ENCODE measurements at places on chromosomes 11 and 22.

GRCh38 chr11:85827748-85828639, 17.1 kb upstream of the SYTL2 start:
- DNase-seq, result no peak

DNA sequence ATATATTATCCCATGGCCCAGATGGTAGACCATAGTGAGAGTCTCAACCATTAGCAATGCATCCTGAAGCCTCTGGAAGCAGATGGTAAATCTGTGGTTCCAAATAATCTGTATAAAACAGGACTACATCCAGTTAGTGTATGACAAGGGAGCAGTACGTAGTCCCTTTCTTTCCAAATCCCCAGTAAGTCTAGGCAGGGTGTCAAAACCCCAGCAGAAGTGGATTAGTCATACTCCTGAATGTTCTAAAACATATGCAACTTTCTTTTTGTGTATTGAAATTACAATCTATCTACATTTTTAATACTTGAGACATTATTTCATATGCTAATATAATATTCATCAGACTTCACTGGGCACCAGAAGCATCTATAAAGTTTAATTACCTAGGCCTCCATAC, 295.1 kb upstream of the ANO5 start:
- no peak for DNase-seq

GRCh38 chr22:37982151-37982785, 2.1 kb downstream of the SOX10 start:
- DNase-seq, result no peak

- no peak for DNase-seq
Measured at GRCh38 chr11:404551-405264, 10.1 kb downstream of the SIGIRR start.

DNA sequence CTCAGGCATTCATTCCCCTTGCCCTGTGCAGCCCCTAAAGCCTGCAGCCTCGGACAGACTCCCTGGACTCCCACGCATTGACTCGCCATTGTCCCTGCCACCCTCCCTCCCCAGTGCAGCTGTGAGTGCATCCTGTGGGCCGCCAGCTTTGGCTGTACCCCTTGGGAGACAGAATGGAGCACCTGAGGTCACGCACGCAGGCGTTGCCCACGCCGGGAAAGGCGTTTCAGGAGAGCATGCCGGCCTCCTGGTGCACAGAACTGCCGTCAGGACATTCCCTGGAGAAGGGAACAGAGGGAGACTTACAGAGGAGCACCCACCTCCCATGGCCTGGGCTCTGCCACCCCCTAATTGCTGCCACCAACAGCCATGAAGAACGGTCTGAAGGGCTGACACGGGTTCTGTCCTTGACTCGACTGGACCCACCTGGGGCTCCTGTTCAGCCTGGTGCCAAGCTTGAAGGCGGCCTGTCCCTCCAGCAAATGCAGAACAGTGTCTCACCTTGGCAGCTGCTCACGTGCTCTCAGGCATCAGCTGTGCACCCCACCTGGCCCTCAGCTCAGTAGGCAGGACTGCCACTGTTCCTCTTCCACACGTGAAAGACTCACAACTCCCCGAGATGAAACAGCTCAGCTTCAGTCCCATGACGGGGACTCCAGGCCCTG, 503.8 kb downstream of the BRD1 start:
- DNase-seq, result no peak

DNA sequence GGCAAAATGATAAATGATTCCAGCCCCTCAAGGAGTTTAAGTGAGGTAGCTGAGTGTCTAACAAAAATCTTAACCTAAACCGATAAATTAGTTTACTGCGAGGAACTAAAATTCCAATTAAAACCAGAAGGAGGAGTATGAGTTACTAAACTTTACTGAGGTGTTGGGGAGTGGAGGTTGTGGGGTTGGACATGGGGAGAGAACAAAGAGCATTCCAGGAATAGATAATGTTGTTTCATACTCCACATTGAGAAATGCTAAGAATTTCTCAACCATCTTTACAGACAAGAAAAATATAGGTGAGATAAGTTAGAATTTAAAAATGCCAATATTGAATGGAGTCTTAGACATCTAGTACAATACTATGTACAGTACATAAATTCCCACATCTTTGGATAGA, 488.6 kb downstream of the METTL15 start:
- DNase-seq, result no peak

DNA sequence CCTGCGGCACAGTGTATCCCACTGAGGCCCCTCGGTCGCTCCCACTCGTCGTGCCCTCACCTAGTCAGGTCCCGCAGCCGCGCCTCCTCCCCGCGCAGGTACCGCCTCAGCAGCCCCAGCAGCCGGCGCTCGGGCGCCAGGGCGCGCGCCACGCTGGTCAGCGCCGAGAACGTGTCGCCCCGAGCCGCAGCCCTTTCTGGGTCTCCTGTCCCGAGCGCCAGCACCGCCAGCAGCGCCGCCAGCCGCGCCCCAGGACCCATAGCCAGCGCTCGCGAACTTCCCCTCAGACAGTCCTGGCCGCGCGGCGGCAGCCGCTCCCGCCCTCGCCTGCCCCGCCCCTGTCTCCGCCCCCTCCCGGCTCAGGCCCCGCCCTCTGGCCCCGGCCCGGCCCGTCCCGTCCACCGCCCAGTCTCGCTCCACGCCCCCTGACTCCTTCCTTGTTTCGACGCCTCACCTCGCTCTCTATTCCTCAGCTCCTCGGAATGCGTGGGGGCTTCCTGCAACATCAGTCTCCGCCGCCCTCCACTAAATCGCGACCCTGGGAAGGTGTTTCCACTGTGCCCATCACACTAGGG, at the start of gene P4HA3:
TSS of gene P4HA3 (minus strand) at position 289 of the 575 bp plus-strand sequence. CDS start at position 260, 29 bp downstream.
- no peak for DNase-seq

DNA sequence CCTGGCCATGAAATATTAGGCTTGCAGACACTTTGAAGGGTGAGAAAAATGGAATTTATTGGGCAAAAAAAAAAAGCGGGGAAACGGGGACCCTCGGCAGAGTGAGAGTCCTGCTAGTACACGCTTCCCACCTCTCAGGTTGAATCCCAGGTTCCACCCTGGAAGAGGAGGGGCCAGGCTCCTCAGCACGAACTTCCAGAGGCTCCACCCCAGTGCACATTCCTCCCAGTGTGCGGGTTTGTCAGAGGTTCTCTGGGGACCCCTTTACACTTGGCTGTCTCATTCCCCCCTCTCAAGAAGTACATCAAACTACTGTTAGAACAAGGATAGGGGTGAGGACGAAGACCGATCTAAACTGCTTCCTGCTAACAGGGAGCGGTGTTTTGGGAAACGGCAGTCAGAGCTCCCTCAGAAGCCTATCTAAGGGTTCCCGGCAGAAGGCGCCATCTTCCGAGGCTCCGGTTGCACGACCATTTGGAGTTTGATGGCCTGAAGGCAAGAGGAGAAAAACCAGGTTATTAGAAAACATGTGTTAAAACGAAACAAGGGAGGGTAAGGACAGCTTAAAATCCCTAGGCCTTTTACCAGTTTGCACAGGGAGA, 27.5 kb downstream of the FOLR3 start:
- DNase-seq, result no peak

- peak; percentile 21 for DNase-seq
Measured at GRCh38 chr11:127804747-127805400, 782.5 kb downstream of the ETS1 start.

- no peak for DNase-seq
Measured at GRCh38 chr11:34034053-34034452, 17.5 kb upstream of the CAPRIN1 start.

DNA sequence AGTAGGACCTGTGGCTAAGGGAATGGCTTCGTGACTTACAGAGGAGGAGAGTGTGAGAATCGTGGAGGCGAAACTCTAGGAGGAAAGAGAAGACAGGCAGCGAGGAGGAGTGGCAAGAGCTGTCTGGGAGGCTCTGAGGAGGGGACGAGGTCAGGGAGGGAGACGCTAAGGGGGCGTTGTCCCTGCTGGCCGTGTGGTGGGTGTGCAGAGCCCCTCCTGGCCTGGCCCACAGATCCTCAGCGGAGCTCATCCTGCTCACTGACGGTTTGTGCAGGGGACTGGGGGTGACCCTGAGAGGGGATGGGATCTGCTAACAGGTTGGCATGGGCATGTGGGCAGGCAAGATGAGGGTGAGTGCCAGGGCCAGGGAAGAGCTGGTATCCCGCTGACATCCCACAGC, 56.5 kb upstream of the PRR5 start:
- no peak for DNase-seq

DNA sequence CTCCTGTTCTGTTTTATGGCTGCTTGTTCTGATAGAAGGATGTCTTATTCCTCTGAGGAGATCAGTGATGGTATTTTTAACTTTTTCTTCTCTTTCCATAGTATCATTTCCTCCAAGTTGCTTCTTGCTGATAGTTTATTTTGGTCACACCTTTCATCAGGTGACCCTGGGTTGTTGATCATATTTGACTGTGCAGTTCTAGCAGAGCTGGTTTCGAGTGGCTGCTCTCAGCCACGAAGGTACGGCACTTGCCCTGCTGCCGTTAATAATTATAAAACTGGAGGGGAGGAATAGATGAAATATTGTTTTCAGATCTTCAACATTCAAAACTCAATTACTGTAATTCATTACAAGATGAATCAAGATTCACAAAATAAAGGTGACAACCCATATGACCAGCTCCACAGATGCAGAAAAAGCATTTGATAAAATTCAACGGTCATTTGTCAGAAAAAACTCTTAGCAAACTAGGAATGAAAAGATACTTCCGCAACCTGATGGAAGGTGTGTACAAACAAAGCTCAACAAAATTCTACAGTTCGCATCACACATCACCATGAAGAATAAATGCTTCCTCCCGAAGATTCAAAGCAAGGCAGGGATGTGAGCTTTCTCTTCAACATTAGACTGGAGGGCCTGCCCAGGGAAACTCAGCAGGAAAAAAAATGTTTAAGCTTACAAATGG, 59.2 kb upstream of the RTL6 start:
- no peak for DNase-seq

DNA sequence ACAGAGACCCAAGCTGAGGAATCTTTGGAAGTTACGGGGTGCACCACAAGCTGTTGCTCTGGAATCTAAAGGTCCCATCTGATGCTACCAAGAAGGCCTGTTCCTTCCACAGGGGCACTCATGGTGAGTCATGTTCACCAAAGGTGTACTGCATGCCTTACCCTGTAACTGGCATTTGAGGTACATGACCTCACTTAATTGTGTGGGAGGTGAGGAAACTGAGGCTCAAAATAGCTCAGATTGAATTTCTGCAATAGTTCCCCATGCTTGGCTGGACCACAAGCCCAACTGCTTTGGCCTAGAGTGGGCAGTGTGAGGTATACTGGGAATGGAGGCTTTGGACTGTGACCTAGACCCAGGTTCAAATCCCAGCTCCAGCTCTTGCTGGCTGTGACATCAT, 8.2 kb downstream of the MTFP1 start:
- DNase-seq, result no peak

DNA sequence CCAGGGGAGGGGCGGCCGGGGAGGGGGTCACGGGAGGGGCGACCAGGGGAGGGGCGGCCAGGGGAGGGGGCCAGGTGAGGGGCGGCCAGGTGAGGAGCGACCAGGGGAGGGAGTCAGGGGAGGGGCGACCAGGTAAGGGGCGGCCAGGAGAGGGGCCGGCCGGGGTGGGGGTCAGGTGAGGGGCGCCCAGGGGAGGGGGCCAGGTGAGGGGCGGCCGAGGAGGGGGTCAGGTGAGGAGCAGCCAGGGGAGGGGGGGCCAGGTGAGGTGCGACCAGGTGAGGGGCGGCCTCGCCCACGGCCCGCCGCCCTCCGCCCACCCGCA, 355 bp downstream of the TESMIN start:
- DNase-seq, result no peak

DNA sequence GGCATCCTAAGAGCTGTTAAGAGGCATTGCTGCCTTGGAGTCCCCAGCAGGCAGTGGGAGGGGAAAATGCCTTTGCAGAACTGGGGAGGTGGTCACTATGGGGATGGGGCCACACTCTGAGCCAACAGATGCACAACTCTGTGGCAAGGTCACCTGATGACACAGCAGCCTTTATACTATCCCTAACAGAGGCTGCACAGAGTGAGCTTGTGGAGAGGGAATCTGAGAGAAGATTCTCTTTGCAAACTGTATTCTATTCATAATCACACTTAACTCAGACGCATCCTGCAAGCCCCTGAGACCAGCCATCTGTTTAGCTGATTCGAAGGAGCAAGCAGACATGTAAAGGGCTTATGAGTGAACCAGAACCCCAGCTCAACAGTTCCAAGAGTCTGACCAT, 49.0 kb upstream of the TTC12 start:
- DNase-seq, result no peak

Data from left renal cortex interstitium (tissue), 4 donors.